Inflammatory macrophage treated with lipopolysaccharide for 1 hour (primary cell): ENCODE measurements at places on chromosomes 4 and X.

GRCh38 chr4:24303926-24304325 lies 280.4 kb downstream of the DHX15 start:
- DNase-seq, result no peak

GRCh38 chrX:17039826-17040225 lies 93.4 kb downstream of the REPS2 start:
- DNase-seq, result no peak

DNA sequence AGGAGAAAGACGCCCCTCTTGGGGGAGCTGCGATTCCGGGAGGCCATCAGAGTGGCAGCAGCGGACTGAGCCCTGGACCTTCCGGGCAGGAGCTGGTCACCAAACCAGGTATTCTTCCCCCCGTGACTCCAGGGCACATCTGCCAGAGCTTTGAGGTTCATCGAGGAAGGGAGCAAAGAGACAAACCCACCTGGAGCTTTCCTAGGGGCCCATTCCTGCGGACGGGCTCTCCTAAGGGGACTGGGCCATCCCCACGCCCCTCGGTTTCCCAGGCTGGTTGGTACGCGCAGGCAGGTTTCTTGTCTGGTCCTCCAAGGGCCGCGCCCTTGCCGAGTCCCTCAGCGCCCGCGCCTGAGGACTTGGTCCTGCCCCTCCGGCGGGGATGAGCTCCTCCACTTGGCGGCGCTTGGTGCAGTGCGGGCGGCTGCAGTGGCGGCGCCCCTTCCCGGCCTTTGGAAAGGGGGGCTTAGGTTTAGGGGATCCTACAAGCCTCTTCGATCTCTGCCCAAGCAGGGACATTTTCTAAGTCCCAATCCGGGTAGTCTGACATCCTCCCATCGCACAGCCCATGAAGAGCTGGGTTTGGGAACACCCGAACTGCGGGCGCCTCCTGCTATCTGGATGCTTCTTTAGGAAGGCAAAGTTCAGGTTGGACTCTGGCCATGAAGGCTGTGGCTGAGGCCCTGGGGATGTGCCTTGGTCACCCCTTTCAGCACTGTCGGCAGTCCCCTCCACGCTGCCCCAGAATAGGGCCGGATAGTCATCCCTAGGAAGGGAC lies 538 bp downstream of the STBD1 start:
- no peak for DNase-seq

DNA sequence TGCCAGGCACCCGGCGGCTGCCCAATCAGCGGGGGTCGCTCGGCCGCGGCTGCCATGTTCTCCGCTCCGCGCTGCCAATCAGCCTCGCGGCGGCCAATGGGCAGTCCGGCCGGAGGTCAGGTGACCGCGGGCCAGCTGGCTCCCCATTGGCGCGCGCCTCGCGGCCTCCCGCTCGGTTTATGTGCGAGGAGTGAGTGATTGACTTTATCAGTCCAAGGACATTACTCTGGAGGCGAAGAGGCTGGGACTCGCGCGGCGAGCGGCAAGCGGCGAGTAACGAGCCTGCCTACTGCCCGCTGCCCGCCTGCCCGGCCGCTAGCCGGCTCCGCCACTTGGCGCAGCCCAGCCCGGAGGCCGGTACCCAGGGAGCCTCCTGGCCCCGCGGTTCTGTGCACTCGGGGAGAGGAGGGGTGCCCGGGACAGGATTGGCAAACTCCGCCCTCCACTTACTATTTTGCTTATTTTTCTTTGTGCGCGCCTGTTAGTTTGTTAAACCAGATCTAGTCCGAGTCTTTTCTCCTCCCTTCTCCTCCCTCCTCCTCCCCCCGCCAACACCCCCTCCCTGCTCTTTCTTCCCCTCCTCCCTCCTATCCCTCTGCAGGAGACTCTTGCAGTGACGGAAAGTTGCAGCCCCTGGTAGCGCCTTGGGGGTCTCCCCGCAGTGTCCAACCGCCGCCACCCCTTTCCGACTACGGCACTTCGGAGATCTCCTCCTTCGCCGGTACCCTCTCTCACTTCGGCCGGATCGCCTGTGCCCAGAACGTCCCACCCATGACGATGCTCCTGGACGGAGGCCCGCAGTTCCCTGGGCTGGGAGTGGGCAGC lies at the start of gene ZIC3:
ZIC3 (plus strand) TSS at position 207 of the 825 bp plus-strand sequence; CDS start at position 772, 565 bp downstream.
- DNase-seq, result peak; percentile 1

DNA sequence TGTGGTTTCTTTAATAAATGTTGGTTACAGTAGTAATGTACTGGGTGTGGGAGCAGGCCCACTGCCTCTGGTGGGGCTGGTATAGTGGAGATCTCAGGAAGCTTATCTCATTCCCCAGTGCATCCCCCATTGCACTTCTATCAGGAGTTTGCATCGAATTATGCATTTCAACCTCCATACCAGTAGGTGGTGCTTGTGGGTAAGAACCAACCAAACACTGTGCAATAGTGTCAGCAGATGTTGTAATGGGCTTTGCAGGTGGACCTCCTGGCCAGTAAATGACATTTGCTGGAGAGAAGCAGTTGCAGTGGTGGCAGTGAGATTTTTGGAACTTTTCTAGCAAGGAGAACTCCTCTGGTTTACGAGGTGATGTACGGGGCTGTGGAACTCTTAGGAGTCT lies 150.6 kb downstream of the POU3F4 start:
- DNase-seq, result no peak

DNA sequence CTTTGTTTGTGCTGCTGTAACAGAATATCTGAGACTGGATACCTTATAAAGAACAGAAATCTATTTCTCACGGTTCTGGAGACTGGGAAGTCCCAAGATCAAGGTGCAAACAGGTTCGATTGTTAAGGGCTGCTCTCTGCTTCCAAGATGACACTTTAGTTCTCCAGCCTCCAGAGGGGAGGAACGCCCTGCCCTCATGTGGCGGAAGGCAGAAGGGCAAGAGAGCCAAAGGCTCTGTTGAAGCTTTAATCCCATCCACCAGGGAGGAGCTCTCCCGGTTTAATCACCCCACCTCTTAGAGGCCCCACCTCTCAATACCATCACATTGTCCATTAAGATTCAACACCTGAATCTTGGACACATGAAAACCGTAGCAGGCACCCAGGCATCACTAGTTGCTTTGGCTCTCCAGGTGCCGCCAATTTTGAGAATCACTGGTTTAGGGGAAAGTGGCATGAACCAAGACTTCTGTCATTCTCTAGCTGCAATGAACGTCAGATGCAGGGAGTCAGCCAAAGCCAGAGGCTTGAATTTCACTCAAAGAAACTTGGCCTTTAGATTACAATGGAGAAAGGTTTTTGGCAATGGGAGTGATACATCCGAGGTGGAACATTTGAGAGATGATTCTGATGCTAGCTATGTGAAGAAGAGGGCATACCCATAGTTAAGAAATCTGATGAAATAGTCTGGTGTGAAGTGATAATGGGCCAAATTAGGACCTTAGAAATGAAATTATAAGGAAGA lies 15.7 kb downstream of the FHL1 start:
- no peak for DNase-seq

- DNase-seq, result no peak
Measured at GRCh38 chr4:150006197-150006596, 72.0 kb upstream of the DCLK2 start.

DNA sequence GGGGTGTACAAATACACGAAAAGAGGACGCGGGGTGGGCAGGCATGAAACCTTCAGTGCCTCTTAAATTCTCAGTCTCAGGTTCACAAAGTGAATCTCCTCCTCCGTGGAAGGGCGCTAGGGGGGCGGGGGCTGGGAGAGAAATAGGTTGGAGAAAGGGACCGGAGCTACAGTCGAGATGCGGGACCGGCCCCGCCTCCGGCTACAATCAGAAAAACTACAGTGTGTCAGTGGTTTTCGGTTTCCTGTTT lies 3.4 kb downstream of the MAML3 start:
- DNase-seq, result no peak

- peak; percentile 31 for DNase-seq
Measured at GRCh38 chr4:139416073-139416673, 37.7 kb upstream of the RAB33B start.

- no peak for DNase-seq
Measured at GRCh38 chr4:86926435-86927086, 8.2 kb upstream of the AFF1 start.

DNA sequence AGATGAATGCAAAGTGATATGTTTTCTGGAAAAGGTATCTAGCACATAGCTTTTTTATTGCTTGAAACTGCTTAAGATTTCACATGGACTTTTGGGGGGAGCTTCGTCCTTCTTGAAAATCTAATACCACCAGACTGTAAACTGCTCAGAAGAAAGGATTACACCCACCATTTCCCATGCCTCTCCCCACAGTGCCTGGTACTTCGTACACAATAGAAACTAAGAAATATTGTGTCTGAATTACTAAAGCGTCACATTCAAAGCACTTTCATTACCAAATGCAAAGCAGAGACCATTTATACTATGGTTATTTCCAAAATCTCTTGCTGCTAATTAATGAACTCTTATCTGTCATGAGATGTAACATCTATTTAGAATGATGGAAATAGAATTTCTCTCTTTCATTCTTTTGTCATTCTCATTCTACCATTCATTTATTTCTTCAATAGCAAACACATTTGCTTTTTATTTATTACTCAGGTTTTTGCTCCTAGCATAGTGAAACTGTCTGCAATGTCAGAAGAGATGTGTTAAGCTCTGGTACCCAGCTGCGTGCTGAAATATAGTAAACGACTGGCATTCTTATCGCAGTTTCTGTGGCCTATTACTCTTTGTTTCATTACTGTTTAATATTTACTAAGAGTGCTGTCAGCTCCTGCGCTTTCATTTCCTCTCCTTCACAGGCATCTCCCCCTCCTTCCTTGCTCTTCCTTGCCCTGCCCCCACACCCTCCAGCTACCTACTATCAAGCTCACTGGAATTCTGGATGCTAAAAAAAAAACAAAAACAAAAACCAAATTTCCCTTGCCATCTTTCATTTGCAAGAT lies 51.4 kb upstream of the RAPGEF2 start:
- no peak for DNase-seq

- no peak for DNase-seq
Measured at GRCh38 chr4:67014592-67014991, 530.7 kb downstream of the CENPC start.

DNA sequence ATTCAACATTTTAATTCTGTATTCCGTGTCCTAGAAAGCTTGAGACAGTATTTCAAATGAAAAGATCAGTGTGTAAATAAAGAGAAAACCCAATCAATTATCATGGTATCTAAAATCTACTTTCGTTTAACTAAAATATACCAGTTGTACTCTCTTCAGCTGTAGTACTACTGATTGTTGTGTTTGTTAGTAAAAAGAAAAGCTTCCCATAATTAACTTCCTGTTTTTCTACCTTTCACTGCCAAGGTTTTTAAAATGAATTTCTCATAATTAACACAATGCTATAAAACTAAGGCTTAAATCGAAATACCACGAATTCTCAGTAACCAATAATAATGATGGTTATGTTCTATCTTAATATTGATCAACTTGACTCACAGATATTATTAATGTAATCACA lies 37.4 kb downstream of the PPP3CA start:
- DNase-seq, result no peak

- DNase-seq, result no peak
Measured at GRCh38 chrX:69028761-69029120, 136.5 kb downstream of the PJA1 start.

DNA sequence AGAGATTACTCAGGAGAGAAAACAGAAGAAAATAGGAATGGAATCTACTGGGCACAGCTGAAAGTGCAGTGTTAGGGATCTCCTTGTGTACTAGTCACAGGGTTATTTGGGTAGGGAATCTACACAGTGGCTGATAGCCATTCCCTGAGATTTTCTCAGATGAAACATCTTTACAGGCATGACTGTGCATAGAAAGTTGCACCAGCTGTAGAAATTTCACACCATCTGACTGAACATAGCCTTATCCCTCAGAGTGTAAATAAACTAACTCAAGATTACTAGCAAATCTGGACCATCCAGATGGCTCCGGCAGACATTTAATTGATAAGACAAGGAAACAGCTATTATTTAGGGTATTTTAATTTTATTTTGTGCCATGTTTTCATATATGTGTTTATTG lies 2053.5 kb upstream of the TENM3 start:
- no peak for DNase-seq

- no peak for DNase-seq
Measured at GRCh38 chr4:153969542-153969941, 180.7 kb upstream of the SFRP2 start.

DNA sequence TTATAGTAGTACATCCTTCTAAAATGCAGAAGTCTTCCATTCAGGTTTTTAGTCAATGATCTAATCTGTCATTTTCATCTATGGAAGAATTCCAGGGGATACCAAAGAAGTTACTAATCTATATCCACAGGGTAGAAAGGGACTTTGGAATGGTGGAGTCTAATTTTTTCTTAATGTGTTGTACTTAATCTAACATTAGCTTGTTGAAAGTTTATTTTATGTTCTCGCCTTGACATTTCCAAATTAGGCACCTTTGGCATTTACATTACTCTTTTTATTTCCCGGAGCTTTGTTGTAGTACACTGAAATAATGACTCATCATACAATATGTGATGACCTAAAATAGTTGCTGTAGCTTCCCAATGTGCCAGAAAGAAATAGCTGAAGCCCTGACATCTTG lies 91.5 kb downstream of the HTR2C start:
- no peak for DNase-seq

DNA sequence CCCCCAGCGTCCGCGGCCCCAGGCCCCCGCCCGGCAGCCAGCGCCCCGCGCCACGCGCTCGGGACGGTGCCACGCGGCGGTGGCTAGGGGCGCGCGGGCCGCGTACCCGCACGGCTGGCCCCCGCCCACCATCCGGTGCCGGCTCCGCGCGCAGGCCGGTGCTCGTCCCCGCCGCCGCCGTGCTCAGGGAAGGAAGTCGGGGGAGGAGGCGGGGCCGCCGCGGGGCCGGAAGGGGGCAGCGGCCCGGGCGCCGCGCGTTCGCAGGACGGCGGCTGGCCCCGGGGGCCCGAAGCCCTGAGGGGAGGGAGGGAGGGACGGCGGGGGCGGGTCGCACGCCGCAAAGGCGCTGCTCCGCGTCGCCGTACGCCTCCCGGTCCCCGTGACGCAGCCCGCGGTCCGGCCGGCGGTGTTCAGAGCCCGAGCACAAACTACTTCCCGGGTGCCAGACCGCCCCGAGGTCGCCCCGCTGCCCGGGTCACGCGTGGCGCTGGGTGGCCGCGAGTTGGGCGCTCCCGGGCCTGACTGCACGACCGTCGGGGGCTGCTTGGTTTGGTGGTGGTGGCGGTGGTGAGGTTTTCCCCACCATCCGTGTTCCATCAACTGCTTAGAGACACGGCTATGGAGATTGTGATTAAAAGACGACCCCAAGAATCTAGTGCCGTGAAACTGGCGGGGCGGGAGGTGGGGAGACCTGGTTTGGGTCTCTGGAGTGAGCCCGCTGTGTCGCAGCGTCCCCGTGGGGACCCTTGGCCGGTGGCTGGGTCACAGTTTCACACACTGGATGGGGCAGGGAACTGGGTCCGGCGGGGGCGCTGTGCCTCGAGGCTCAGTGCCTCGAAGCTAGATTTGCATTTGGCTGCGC lies at the start of gene DCTD:
DCTD (minus strand) TSS at position 205 of the 862 bp plus-strand sequence. CDS start 1,818 bp downstream, outside the sequence.
- DNase-seq, result peak; percentile 61

GRCh38 chrX:108117988-108118387 lies 26.4 kb downstream of the ATG4A start:
- no peak for DNase-seq

DNA sequence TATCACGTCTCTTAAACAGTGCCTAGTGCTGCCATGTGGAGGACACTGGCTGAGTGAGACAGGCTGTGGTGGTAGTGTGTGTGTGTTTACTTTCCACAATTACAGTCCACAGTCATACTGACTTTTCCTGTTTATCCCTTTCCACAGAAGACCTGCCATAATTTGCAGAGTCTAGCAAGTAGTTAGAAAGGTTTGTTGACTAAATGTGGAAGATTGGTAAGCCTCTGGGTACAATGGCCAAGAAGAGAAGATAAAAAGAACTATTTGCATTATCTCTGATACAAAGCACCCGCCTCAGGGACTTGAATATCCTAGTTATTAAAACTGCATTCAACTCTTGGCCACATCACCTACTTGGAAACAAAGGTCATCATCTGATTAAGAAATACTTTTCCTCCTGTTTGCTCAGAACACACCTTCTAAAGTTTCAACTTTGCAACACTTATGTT lies 89.1 kb downstream of the FAM13A start:
- no peak for DNase-seq
